Gastroesophageal sphincter (tissue), 4 donors: ENCODE measurements at places on chromosomes 6 and 20.

GRCh38 chr20:3454831-3455230 is 16.0 kb upstream of the ATRN start:
- ATAC-seq = no peak

- ATAC-seq = no peak
Observed at GRCh38 chr6:54681987-54682386, 164.6 kb upstream of the FAM83B start.

- no peak for ATAC-seq
Observed at GRCh38 chr20:5974531-5974930, 24.1 kb downstream of the MCM8 start.

GRCh38 chr6:150902142-150902776 is 36.8 kb downstream of the MTHFD1L start:
- ATAC-seq = peak; percentile 47

DNA sequence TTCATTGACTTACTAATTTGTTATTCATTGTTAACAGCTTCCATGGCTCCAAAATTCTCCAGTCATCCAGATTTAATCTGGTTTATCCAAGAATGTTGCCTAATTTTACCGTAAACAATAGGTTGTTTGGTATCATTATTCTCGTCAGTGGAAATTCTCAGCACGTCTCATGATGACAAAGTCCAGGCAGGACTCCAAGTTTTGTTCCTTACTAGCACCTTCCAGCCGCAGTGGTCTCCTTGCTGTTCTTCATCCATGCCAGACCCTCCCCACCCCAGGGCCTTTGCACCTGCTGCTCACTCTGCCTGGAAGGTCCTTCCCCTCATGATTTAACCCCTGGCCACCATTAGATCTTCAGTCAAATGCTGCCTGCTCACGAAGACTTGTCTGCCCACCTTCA is 48.1 kb upstream of the NAA20 start:
- no peak for ATAC-seq

DNA sequence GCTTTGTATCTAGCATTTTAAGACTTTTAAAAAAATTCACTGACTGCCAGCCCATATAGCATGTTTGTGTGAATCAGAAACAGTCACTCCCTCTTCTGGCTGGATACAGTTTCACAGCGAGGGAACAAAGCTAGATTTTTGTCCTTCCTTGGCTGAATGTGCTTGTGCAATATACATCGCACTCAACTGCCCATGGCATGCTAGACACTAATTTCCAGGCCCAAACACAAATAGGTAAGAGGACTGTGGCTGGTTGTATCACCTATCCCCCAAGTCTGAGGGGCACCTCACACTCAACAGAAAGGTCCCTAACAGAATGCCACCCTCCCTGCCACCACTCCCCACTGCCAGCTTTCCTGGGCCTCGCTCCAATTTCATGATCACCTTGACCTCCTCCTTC is 16.2 kb upstream of the BLCAP start:
- no peak for ATAC-seq

DNA sequence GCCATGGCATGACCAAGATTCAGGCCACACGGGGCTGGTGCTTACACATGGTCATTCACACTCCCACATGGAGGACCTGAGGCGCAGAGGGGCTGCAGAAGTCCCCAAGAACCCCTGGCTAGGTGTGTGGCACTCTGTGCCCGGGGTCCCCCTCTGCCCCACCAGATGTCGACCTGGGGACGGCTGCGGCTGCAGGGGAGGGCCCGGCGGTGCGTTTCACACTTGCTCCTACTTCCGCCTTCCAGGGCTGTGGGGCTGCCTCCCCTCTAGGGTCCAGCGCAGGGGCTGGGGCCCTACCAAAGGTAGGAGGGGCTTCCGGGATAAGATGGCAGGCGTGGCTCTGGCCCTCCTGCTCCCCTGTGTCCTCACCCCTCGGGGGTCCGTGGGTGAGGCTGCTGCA is 81.1 kb upstream of the SLCO4A1 start:
- ATAC-seq = no peak

GRCh38 chr6:134678436-134678889 is 271.4 kb downstream of the ALDH8A1 start:
- no peak for ATAC-seq

DNA sequence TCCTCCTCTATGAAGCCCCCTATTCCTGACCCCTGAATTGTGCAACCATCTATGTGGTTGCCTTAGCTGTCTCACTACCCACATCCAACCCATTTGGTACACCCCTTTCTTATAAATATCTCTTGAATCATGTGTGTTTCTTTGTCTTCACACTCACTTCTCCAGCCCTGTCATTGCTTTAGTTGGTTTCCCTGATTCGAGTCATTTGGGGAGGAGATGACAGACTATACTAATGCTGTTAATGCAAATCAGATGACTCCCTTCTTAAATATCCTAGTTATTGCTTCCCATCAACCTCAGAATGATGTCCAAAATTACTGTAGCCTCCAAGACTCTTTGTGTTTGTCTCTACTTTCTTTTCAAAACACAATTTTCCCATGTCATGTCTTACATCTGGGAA is 23.0 kb downstream of the SLC35D3 start:
- no peak for ATAC-seq

- ATAC-seq = no peak
Observed at GRCh38 chr20:63794614-63795013, 36.5 kb downstream of the ZBTB46 start.

DNA sequence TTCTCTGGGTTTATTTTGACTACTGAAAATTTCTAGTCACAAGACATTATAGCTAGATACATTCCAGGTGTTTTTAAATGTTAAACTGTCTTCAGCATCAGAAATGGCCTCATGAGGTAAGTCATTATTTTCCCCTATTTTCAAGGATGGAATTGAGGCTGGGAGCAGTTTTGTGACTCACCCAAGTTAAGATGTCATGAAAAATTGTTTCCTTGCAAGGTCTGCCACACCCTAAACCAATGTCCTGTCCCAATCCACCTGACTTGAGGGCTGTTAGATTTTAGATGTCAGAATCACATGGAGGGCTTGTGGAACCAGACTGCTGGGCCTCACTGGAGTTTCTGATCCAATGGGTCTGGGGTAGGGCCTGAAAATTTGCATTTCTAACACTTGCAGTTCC is 16.9 kb downstream of the SLC22A3 start:
- ATAC-seq = no peak

DNA sequence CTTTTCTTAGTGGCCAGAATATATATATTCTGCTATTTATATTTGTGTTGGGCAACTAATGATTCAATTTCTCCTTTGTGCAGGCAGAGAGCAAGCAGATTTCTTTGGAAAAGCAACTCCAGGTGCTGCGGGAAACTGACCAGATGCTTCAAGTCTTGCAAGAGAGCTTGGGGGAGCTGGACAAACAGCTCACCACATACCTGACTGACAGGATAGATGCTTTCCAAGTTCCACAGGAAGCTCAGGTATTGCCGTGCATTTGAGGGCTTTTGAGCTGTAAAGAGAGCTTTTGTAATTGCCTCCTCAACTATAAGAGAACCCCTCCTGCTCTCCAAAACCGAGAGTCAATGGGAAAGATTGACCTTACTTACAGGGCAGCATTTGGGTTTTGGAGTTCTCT is 203.5 kb downstream of the UTRN start:
- ATAC-seq = no peak
